ENCODE measurements at places on chromosomes 3 and 15.

DNA sequence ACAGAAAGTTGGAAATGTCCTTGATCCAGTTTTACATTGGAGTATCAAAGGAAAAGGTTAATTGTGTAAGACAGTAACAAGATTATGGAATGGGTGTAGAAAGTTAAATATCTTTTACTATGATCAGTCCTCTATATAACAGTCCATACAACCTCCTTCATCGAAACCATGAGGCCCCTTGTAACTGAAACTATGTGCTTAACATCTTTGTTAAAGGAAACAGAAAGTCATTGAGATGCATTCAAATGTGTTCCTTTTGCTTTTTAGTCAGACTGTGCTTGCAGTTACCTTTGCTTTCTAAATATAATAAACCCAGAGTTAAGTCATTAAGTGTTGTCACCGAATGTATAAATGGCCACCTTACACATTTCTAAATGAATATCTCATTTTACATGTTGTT lies 1298.5 kb downstream of the ROBO2 start:
- no peak for DNase-seq

DNA sequence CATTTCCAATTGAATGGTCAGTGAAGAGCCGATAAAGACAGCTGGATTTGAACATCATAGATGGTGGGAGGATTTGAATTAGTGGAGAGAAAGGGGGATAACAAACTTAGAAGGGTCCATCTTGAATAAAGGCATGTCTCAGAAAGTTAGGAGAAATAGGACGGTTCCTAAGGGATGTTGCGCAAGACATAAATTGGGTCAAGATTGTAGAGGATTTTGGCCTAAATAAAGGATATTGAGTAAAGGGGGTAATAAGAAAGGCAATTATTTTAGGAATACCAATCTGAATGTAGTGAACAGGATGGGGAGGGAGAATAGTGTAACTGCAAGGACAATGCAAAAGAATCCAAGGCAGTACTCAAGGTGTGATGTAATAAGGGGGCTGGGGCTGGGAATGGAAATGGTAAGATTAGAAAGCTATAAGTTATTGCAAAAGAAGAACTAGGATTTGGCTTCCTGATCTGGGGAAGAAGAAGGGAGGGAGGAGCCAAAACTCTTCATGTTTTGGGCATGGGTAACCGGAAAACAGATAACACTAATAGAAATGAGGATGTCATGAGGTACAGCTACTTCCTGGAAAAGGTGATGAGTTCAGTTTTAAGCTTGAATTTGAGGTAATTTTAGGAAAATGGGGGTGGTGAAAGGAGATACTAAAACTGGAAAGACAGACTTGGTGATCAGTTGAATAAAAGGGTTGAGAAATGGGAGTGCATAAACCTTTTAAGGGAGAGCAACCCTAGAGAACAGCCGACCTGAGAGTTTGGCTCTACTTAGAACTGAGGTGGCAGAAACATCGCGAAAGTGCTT lies 17.3 kb upstream of the TRPC1 start:
- DNase-seq: no peak

DNA sequence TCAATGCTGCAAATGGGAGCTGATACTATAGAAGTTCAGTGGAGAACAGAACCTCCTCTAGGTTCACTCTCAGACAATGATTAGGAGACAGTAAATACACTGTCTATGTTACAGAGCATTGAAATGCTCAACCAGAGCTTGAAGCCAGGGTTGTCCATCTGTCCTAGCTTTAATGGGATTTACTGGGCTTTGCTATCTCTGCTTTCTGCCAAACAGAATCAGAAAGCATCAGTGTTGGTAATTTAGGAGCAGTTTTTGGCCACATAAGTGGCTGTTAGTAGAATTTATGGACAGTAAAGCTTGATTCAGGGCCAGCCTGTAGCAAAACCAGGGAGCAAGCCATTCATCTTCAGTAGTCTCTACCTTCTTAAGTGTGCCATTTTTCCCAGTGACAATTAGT lies 396.3 kb downstream of the LSAMP start:
- no peak for DNase-seq

GRCh38 chr3:189839576-189839975 lies 208.4 kb downstream of the TP63 start:
- no peak for DNase-seq

GRCh38 chr3:4834403-4834866 lies 144.8 kb upstream of the BHLHE40 start:
- peak; percentile 84 for DNase-seq

- no peak for DNase-seq
These were observed 18.7 kb downstream of the P2RY14 start for GRCh38 chr3:151259664-151260063.

DNA sequence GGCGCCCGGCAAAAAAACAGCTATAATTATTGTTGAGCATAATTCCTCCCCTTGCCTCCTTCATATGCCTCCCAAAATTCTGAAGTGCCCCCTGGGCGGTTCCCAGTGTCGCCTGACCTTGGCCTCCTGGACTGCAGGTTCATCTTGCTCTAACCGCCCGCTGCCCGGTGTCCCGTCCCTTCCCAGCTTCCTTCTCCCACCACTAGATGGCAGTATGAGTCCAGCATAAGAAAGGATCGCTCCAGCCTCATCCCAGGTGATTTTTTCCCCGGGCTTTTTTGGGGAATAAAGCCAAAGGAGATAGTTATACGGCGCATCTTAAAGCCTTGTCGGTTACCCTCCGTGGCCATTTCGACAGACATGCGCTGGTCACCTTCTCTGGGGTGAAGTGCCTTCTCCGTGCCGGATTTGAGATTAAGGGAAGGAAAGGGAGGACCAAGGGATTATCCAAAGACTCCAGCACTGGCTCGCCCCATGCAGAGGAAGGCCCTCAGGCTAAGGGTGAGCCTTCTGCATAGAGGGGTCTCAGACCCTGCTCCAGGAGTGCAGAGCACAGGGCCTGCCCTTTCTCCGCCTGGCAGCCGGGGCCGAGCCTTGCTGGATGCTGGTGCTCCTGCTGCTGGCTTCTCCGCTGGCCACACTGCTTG lies 45.8 kb upstream of the TRA2B start:
- DNase-seq: peak; percentile 35

DNA sequence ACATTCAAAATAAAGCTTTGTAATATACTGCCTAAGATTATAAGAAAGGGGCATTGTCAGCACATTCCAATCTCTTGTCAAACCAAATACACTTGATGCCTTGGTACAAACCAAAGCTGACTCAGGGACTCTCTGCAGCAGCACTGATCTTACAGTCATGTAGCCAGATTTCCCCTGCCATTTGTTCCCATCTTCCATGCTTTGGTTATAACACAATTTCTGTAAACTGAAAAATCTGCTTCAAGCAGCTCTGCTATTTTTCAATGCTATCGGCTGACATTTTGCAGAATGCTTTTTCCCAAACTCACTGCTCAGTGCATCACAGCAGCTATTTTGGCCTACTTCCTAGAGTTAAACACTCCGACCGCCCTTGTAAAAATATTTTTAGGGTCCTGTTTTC lies 18.2 kb downstream of the PLOD2 start:
- no peak for DNase-seq

GRCh38 chr3:169812332-169813235 lies at the start of the genes LRRC34 and LRRIQ4:
LRRC34 (minus strand) TSS chr3:169812904; CDS start chr3:169812548, 356 bp downstream.
LRRIQ4 (plus strand) TSS chr3:169812870; CDS start chr3:169821922, 9,052 bp downstream.
- peak; percentile 79 for DNase-seq

DNA sequence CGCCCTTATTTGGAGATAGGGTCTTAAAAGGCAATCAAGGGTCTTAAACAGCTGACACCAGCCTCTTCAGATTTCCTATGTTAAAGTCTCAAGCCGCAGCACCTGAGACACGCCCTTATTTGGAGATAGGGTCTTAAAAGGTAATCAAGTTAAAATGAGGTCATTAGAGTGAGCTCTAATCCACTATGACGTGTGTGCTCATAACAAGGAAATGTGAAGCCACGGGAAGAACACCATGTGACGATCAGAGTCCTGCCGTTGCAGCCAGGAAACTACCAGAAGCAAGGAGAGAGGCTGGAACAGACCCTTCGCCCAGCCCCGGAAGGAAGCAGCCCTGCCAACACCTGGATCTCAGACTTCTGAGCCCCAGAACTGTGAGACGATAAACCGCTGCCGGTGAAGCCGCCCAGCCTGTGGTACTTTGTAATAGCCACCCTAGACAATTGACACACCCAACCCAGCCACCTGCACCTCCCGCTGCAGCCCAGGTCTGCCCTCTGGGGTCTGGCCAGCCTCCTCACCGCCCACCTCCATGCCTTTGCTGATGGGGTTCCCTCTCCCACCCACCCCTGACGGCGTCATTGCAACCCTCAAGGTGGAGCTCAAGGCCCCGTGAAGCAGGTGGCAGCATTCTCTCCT lies 137.9 kb downstream of the MEGF11 start:
- DNase-seq: no peak

DNA sequence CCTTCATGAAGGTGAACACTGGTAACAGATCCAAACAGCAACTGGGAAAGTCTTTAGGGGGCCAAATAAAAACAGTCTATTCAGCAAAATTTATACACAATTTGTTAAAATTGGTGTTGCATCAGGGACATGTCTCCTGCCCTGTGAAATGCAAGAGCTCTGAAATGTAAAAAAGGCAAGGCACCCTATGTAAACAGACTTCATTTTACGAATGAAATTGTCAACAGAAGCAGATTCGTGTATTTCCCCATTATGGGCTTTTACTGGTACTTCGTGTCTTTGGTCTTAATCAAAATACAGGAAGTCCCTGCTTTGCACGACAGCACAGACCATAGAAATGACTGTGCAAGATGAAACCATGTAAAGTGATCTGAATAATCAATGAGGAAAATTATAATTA lies 127.3 kb upstream of the THBS1 start:
- DNase-seq: no peak

DNA sequence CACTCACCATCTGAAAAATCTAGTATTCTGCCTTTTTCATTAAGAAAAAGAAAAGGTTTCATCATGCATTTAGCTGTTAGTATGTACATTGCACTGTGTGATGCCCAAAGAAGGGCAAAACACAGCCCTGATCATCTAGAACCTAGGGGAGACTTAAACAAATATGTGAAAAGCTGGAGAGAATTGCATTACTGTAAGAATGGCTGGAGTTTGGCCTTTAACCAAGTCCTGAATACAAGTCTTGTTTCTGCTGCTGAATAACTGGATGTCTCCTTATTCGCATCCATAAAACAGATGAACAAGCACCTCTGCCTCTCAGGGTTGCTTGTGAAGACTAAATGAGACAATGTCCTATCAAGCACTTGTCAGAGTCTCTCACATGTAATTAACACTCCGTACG lies 233.4 kb upstream of the LRTM1 start:
- DNase-seq: no peak

- DNase-seq: no peak
These were observed 1.8 kb downstream of the GRK7 start for GRCh38 chr3:141764986-141765385.

GRCh38 chr3:96970211-96970610 lies 155.8 kb downstream of the EPHA6 start:
- DNase-seq: no peak

DNA sequence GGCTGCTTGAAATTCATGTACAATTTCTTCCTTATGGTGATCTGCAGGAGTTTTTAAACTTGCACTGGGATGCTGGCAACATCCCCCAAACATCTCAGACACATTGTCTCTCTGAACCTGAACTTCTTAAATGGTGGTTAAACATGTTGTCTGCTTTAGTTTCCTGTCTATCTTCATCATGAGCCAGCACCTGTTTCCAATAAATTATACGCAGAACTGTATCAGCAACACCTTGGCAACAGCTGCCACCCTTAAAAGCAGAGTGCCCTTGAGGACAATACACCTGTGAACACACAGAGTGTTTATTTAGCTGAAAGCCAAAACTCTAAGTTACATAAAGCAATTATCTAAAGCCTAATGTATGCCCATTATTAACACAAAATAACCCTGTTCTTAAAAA lies 242.9 kb downstream of the WNT5A start:
- no peak for DNase-seq

- no peak for DNase-seq
These were observed 104.0 kb upstream of the SMAD3 start for GRCh38 chr15:66961407-66961884.

DNA sequence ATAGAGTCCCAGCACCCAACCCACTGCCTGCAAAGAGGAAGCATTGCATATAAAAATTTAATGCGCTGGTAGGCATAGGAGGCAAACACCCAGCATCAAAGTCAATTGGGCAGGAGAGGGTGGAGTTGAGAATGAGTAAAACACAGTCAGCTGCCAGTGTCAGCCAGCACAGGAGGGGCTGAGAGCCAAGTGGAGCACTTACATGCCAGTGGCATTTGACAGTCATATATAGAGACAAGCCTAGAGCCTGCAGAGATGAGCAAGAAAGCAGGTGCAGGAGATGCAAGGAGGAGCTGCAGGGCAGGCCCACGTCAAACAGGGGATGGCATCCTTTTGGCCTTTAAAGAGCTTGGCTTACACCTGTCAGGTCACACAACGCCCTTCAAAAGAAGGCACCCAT lies 27.6 kb upstream of the ZFAND6 start:
- DNase-seq: no peak

DNA sequence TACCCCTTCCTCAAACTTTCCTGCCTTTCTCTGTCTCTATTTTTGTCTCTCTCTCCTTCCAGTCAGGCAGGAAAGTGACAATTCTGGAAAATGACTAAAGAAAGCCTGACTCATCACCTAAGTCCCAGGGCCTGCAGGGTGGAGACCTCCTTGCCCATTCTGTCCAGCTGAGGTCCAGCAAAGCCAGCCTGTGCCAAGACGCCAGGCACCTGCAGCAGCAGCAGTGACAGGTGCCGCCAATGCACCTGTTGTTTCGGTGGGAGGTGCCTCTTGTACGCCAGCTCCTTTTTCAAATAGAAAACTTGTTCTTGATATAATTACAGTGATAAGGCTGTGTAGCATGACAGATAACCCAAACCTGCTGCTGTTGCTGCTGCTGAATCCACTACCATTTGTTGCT lies 501.3 kb downstream of the NTRK3 start:
- DNase-seq: no peak

- DNase-seq: no peak
These were observed 168.3 kb upstream of the ADAMTS9 start for GRCh38 chr3:64856106-64856505.

GRCh38 chr3:128447561-128448013 lies 19.1 kb downstream of the DNAJB8 start:
- DNase-seq: peak; percentile 67

GRCh38 chr15:27499191-27499590 lies 528.2 kb downstream of the GABRG3 start:
- no peak for DNase-seq

DNA sequence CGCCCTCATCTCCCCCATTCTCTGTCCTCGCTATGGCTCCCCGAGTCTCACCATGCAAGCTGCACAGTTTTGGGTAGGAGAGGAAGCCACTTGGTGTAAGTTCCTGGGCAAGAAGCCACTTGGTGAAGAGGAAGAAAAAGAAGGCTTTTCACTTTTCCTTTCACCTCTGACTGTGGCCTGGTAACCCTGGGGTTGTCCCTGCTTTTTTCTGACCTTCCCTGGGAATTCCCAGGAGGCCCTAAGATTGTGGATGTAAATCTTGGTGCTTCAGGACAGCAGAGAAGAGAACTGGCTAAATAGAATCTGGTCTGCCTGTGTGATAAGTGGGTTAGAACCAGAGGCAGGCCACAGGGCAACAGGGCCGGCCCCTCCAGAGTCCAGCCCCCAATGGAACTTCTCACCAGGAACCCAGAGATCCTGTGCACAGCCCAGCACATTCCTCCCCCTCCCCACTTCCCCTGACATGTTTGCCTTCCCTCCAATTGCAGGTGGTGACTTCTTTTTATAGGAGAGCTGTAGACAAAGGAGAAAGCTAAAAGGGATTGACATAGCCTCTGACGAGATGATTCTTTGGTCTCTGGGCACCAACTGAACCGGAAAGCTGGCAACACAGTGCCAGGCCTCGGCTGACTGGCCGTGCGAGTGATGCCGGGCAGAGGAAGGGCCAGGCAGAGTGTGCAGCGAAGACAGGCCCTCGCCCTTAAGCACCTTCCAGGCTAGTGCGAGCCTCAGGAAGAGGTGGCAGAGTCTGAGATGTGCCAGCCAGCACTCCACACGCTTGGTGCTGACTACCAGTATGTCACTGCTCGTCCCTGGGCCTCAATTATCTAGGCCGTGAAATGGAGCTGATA lies 19.4 kb upstream of the SKOR1 start:
- DNase-seq: no peak

Data from T-helper 2 cell treated with Interferon-gamma antibody and Interleukin-4, amounts not matched to agents 5 μg/mL and 100 μg/mL, for 36 hours (primary cell).